Astrocyte (in vitro differentiated cells and primary cell): ENCODE measurements at places on chromosomes 5 and 9.

DNA sequence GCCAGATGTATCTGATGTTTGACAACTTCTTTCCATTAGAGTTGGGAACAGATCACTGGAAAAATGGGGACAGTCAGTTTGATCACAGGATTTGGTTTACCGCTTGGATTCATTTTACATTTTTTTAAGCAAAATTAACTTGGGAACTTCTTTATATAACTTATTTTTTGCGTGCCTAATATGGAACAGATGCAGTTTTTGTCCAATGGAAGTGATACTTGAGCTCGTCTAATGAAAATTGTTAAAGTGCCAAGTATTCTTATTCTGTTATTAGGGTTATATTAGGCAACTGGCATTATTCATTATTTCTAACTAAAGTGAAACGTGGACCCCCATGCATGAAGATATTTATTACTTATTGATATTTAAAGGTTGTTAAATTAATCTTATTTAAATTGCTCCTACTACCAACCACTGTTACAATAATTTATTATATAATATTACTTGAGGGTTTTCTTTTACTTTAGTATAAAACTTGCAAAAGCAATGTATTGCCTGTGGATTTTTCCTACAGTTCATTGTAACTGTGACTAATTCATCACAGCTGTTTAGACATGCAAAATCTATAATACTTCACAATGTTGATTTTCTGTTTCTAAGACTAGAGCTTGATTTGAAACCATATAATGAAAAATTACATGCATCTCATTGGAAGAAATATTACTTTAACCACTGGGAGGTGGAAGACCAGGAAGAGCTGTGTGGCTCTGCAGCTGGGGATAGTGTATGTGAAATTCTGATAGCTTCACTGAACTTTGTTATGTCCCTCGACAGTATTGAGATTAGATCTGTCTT lies 787.3 kb upstream of the WWC1 start:
- no peak for DNase-seq

GRCh38 chr5:17317473-17317872 lies 100.0 kb downstream of the BASP1 start:
- DNase-seq, result no peak

DNA sequence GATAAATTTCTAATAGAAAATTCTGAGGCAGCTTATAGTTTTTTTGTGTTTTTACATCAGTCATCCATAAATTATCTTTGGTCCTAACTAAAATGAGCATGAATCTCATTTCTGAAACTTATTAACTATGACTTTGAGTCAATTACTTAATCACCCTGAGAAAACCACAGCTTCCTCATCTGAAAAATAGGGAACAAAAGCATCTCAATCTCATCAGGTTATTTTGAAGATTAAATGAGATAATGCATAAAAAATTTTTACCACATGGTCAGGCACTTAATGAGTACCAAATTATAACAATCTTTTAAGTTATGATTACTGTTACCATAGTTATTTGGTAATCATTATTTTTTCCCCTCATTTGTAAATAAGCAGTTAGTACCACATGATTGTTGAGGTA lies 279.1 kb downstream of the MAST4 start:
- DNase-seq, result no peak

- DNase-seq, result no peak
These were observed 124.2 kb upstream of the CCDC152 start for GRCh38 chr5:42632354-42632900.

DNA sequence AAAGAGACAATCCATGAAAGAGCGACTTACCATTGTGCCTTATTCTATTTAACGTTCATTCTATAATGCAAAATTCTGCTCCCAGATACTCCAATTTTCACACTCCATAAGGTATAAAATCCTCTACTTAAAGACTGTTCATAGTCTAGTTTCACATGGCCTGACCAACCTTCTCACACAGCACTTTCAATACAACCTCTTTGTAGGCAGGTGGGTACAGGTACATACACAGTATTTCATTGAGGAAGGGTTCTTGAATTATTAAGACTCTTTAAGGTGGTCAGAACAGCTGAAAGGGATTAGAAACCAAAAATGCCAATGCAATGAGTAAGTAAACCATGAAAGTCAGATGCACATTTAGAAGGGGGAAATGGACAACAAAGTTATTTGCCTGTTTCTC lies 352.0 kb downstream of the PARP8 start:
- no peak for DNase-seq

DNA sequence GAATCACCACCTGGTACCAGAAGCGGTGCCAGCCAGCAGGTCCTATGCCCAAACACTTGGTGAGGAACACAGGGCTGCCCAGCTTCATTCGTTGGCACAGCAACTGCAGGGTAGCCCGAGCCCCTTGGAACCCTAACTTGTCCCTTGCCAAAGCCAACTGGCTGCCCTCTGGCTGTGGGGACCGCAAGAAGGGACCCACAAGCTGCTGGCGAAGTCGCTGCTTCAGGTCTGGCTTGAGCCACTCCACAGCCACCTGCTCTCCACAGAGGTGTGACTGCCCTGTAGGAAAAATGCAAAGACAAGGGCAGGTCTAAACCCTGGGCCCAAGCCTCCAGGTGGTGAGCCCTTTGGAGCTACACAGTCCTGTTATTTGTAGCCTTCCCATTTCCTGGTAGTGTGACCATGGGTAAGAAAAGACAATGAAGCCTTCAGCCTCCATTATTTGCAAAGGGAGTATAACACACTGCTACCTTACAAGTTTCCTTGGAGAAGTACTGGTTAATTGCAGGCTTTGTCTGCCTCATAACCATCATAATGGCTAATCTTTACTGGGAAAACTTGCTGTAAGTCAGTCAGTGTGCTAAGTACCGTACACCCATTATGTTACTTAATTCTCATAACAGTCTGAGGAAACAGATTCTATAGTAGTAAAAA lies 1.8 kb downstream of the DND1 start:
- DNase-seq, result no peak

- DNase-seq, result peak; percentile 44
These were observed 60.7 kb downstream of the PRRT1B start for GRCh38 chr9:131605770-131606590.

DNA sequence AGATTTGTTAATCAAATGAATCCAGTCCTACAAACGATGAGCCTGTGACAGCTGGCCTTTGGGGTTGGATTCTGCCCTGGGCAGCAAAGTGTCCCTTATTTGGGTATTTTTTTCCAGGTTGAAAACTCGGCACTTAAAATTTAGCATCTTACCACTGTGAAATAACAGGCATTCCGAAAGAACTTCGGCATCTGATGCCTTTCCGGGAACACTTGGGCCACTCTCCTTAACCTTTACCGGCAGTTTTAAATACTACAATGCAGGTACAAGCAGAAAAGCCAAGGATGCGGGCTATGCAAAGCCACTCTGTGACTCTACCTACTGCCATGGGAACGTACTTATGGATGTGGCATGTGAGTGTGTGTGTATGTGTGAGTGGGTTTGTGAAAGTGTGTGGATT lies 1.0 kb upstream of the RASGRF2 start:
- no peak for DNase-seq

- DNase-seq, result no peak
These were observed 101.0 kb downstream of the USP20 start for GRCh38 chr9:129936222-129936621.

GRCh38 chr5:14818931-14819790 lies 52.4 kb downstream of the ANKH start:
- DNase-seq, result no peak

- no peak for DNase-seq
These were observed 284.5 kb upstream of the RASA1 start for GRCh38 chr5:86983208-86983607.

DNA sequence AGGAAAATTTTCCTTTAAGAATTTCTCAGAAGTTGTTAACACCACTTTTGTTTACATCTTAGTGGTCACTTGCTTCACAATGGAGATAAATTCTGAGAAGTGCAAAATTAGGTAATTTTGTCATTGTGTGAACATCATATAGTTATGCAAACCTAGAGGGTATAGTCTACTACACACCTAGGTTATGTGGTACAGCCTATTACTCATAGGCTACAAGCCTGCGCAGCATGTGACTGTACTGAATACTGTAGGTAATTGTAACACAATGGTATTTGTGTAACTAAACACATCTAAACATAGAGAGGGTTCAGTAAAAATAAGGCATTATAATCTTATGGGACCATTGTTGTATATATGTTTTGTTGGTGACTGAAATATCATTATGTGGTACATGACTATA lies 388.7 kb upstream of the POU5F2 start:
- no peak for DNase-seq

GRCh38 chr5:167008705-167009104 lies 1282.7 kb upstream of the WWC1 start:
- no peak for DNase-seq

DNA sequence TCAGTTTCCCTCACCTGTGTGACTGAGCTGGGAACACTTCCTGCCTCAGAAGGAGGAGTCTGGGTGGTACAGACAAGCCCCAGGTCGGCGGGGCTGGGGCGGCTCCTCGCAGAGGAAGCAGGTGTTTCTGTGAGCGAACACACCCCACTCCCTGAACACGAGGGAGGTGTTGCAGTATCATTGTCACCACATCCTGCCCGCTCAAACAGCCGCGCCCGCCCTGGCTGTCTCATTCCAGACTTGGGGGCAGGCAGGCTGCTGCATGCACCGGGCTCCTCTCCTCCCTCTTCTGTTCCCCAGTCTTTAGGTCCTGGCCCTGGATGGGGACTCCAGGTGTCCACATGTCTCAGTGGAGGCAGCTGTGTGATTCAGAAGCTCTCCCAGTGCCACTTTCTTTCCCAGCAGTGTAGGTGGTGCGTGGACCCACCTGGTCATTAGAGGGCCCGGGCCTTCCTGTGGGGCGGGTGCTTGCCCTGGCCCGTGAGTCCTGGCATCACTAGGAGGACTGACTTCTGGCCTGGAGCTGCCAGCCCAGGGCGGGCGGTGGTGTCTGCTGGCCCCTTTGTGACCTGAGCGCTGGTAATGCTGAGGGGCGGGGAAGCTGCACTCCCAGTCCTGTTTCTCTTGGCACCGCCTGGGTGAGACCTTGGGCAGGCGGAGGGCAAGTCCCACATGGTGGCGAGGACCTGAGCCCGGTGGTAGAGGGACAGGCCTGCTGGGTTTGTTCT lies 18.3 kb upstream of the PHYHD1 start:
- no peak for DNase-seq

- peak; percentile 14 for DNase-seq
These were observed 163.9 kb downstream of the ARHGEF28 start for GRCh38 chr5:73789851-73790281.

GRCh38 chr5:135825373-135826220 lies 8.9 kb upstream of the SLC25A48 start:
- DNase-seq, result no peak

- peak; percentile 1 for DNase-seq
These were observed 567.5 kb downstream of the ELAVL2 start for GRCh38 chr9:23258569-23258968.

DNA sequence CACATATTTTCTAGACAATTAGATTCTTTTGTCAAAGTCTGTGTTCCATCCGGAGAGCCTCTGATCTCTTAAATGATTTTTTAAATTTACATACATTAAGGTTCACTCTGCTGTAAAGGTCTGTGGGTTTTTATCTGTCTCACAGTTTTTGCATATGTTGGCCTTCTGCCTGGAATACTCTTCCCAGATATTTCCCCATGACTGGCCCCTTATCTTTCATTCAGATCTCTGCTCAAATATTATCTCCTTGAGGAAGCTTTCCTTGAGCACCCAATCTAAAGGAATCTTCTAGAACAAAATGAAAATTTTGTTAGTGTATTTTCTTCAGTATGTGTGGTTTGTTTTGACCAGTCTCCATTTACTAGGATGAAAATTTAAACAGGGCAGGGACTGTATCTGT lies 26.3 kb downstream of the FAF2 start:
- peak; percentile 33 for DNase-seq

- DNase-seq, result no peak
These were observed 952.2 kb upstream of the WWC1 start for GRCh38 chr5:167339205-167339604.

DNA sequence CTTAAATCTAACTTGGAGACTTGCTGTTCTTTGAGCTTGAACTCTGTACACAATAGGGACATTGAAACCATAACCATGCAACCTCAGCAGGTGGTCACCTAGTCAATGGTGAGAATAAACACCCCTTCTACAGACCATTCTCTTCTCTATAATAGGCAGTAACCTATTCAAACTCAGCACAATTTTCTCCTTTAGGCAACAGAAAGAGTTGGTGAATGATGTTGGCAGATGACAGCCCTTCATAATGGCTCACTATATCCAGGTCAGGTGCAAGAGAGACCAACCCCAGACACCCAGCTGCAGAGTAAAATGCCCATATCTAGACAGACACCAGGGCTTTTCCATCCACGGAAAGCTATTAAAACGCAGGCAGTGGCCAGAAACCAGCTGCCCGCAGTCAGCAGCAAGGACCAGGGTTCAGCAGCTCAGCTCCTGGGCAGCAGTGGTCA lies 106.7 kb downstream of the SERINC5 start:
- no peak for DNase-seq

GRCh38 chr5:1445313-1445688 lies at the start of gene SLC6A3:
Gene SLC6A3 (minus strand): TSS chr5:1445440. CDS start chr5:1443197, 2,243 bp downstream.
- no peak for DNase-seq

DNA sequence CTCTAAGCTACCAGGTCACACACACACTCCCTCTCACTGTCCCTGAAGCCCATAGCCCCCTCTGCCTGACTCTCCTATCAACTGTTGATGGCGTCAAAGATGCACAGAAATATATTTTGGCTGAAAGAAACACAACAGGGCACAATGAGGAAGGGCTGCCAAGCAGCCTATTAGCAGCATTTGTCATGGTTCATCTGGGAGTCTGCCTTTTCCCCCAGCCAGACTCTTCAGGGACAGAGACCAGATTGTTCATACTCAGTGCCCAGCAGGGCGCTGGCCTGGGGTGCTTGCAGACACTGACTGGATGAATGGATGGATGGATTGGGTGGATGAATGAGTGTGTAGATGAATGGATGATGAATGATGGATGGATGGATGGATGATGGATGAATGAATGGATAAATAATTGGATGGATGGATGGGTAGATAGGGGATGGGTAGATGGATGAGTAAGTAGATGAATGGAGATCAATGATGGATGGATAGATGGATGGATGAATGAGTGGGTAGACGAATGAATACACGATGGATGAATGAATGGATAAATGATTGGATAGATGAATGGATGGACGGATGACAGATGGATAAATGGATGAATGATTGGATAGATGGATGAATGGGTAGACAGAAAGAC lies 90.5 kb downstream of the ADAMTS2 start:
- DNase-seq, result no peak

GRCh38 chr5:14197056-14197455 lies 53.9 kb downstream of the TRIO start:
- no peak for DNase-seq

DNA sequence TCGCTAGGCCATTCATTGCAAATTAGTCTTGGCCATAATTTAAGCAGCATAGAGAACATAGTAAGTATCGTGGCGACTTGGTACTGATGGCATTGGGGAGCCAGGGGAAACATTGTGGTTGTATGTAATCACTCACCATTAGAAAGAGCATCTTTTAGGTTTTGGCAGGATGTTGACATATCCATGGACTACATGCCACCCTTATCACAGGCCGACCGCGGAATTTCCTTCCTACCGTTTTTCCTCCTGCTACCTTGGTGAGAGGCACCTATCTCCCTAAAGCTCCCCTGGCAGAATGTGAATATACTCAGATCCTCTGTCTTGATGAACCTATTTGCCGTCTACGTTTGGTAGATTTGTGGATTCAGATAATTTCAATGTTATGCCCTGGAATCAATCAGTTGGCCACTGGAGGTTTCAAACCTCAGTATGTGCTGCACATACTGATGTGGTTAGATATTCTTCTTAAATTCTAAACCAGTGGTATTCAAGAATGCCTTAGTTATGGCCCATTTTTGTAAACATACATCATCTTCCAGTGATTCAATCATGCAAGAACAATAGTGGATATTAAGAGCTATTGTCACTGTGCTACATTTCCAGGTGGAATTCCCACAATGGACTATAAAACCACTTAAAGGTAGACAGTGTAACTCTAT lies 271.0 kb upstream of the HAPLN1 start:
- peak; percentile 89 for DNase-seq
